ENCODE measurements at places on chromosomes 11 and 22.

- H3K4me1 ChIP-seq, result no peaks in the 10 kb centered on the region
- no peak overlapping the region for H3K27ac ChIP-seq
- no peaks in the 10 kb centered on the region for H3K27me3 ChIP-seq
- DNase-seq, result no peak
- H3K36me3 ChIP-seq, result no peaks in the 10 kb centered on the region
Measured at GRCh38 chr11:27315836-27316235, 47.2 kb downstream of the CCDC34 start.

DNA sequence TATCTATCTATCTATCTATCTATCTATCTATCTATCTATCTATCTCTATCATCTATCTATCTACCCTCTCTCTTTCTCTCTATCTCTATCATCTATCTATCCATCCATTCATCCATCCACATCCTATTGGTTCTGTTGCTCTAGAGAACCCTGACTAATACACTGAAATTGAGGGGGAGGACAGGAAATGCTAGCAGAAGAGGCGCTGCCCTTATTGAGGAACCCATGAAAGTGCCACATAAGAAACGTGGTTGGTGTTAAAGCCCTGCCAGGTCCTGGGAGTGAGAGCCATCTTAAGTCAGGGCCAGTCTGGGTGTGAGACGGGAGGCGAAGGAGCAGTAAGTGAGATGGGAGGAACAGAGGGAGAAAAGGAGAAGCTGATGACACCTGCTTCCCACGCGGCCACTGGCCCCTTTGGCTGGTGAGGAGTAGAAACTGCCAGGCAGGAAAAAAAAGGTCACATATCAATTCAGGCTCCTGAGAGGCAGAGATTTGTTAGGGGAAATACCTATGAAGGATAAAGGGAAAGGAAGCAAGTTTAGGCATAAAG lies 87.9 kb upstream of the PLET1 start:
- no peak for DNase-seq
- H3K36me3 ChIP-seq, result no peaks in the 10 kb centered on the region
- no peak overlapping the region for H3K27ac ChIP-seq

DNA sequence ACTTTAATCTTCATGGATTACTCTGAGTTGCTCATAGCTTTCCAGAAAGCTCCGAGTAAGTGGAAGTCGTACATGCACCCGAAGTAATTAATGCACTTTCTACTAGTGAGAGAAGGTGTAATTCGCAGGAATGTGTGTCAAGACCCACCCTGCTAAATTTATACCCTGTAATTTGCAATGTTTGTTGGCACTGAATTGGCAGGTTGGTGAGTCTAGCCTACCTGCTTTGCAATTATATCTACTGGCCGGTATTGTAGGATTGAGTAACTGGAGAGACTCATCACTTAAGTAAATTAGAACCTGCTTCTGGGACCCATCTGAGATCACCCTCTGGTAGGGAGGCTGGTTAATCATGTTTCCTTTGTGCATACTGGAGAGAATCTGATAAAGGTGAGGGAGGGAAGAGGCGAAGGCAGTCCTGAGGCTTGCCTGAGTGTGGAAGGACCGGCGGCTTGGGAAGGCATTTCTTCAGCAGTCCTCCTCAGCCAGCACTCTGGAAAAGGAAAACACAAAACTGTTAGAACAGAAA lies 63.3 kb downstream of the LDLRAD3 start:
- H3K27ac ChIP-seq, result no peak overlapping the region
- no peak for DNase-seq
- H3K27me3 ChIP-seq, result no peaks in the 10 kb centered on the region
- no peaks in the 10 kb centered on the region for H3K36me3 ChIP-seq
- H3K4me3 ChIP-seq, result no peak overlapping the region

GRCh38 chr11:80593648-80594374 lies 1153.0 kb upstream of the TENM4 start:
- peaks cover 19% of the 10 kb centered on the region for H3K4me1 ChIP-seq
- H3K27ac ChIP-seq, result peak overlapping the region; percentile 27
- no peak for DNase-seq
- no peak overlapping the region for H3K4me3 ChIP-seq
- no peaks in the 10 kb centered on the region for H3K36me3 ChIP-seq

DNA sequence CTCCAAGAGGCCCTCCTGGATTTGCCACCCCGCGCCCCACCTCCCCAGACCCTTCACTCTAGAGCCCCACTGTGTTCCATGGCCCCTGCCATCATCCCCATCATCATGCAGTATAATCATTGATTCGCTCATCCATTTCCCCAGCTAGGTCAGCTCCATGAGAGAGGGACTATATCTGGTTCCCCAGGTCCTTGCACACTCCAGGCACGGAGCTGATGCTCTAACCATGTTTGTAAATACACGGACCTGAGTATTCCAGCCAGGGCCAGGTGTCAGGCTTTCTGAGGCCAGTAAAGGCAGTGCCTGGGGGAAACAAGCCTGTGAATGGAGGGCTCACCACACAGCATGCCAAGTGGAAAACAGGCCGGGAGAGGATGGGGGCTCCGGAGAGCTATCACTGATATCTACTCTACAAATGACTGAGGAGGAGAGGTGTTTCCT lies 27.1 kb upstream of the OAF start:
- no peaks in the 10 kb centered on the region for H3K27me3 ChIP-seq
- no peaks in the 10 kb centered on the region for H3K36me3 ChIP-seq
- peaks cover 89% of the 10 kb centered on the region for H3K4me1 ChIP-seq
- H3K4me3 ChIP-seq, result no peak overlapping the region
- peak overlapping the region; percentile 71 for H3K27ac ChIP-seq

DNA sequence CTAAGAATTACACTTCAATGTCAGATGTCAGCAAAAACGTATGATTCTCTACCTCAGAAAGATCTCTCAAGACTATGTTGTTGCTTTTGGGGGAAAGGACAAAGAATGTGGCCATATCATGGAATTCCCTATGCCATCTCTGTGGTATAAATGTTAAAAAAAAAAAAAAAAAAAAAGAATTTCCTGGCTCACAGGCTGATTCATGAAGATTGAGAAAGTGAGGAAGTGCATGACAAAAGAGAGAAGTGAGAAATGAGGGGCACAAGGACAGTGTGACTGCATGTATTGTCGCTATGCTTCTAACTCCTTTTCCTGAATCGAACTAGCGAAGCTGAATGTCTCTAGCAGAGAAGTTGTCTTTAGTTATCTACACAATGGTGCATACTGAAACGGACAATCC lies 80.6 kb upstream of the CARD18 start:
- no peaks in the 10 kb centered on the region for H3K27me3 ChIP-seq
- no peaks in the 10 kb centered on the region for H3K4me1 ChIP-seq
- DNase-seq, result no peak

GRCh38 chr22:19574247-19574646 lies 50.0 kb upstream of the CLDN5 start:
- H3K4me1 ChIP-seq, result peaks cover 22% of the 10 kb centered on the region
- H3K27ac ChIP-seq, result no peak overlapping the region
- H3K27me3 ChIP-seq, result no peaks in the 10 kb centered on the region
- DNase-seq, result no peak
- H3K4me3 ChIP-seq, result no peak overlapping the region
- no peaks in the 10 kb centered on the region for H3K36me3 ChIP-seq

DNA sequence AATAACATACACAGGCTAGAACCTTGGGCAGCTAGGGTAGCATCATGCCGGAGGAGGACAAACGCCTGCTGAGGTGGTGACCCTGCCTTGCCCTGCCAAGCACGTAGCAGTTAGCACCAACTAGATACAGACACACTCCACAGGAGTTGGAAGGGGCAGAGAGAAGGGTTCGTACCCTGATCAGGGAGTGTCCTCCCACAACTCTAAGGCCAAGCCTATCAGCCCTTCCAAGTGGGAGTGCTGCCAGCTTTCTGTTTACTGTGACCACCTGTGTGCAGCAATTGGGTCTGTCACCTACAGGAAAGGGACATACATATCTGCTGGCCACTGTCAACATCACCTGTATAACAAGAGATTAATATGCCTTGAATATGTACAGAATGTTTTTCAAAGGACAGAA lies 1.9 kb upstream of the THAP7 start:
- H3K4me1 ChIP-seq, result peaks cover 18% of the 10 kb centered on the region
- H3K27ac ChIP-seq, result no peak overlapping the region
- no peak for DNase-seq
- H3K4me3 ChIP-seq, result no peak overlapping the region

GRCh38 chr11:70660889-70661197 lies 262.5 kb downstream of the CTTN start:
- H3K4me1 ChIP-seq, result no peaks in the 10 kb centered on the region
- no peaks in the 10 kb centered on the region for H3K36me3 ChIP-seq
- H3K4me3 ChIP-seq, result no peak overlapping the region

DNA sequence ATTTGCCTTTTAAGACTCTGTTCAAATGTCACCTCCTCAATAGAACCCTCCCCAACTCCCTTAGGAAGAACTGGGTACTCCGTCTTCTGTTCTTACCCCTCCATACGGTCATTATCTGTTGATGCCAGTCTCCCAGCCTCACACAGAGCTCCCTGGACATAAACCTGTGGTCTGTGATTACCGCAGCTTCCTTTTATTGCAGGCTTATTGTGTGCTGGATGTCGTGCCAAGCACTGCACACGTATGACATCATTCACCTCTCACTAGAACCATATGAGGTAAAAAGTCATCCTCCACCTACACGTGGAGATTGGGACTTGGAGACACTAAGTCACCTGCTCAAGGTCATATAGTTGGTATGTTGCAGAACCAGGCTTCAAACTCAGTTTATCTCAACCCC lies 15.3 kb downstream of the PTPN5 start:
- H3K27me3 ChIP-seq, result no peaks in the 10 kb centered on the region
- H3K27ac ChIP-seq, result no peak overlapping the region
- DNase-seq, result no peak
- H3K4me1 ChIP-seq, result no peaks in the 10 kb centered on the region
- H3K4me3 ChIP-seq, result no peak overlapping the region

- no peaks in the 10 kb centered on the region for H3K27me3 ChIP-seq
- no peaks in the 10 kb centered on the region for H3K36me3 ChIP-seq
- no peaks in the 10 kb centered on the region for H3K4me1 ChIP-seq
- no peak overlapping the region for H3K4me3 ChIP-seq
Measured at GRCh38 chr11:7154881-7155361, 66.1 kb downstream of the RBMXL2 start.

DNA sequence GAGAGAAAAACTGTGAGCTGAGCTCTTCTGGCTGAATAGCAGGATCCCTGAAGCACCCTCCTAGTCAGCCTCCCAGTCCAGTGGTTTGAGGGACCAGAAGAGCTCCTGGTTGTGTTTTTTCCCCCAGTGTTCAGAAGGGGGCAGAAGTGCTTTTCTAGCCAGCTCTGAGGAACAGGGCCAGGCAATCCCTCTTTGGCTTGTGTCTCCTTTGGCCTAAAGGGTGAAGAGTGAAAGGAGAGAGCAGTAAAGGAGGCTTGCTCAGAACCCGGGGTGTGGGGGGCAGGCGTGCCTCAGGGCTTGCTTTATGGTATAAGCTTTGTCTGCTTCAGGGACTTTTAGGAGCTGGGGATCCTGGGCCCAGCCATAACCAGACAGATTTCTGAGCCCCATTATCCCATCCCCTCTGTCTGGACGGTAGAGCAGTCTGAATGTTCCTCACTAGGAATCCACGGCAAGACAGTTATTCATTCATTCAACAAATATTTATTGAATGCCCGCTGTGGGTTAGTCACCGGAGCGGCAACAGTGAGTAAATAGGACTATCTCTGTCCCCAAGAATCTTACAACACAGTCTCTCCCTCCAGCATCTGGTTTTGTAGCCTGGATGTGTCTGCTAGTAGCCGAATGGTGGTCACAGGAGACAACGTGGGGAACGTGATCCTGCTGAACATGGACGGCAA lies 14.5 kb downstream of the ACP2 start:
- H3K4me3 ChIP-seq, result peak overlapping the region; percentile 13
- H3K4me1 ChIP-seq, result no peaks in the 10 kb centered on the region
- no peaks in the 10 kb centered on the region for H3K27me3 ChIP-seq
- no peak overlapping the region for H3K27ac ChIP-seq
- H3K36me3 ChIP-seq, result peaks cover 93% of the 10 kb centered on the region

DNA sequence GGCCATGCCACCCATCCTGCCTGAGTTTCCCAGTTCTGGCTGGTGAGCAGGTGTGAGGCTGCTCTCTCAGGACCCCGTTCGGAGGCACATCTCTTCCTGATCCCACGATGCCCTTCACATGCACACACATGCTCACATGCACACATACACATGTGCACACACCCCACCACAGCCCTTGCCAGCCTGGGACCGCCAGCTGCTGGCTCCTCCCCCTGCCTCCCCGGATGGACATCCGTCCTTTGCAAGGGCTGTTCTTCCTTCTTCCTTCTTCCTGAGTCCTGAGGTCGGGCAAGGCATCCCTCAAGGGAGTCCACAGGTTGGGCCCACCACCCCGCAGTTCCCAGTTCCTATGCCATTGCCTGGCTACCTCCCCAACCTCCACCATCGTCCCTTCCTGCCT lies 10.5 kb upstream of the CDKN1C start:
- H3K27ac ChIP-seq, result no peak overlapping the region
- H3K36me3 ChIP-seq, result no peaks in the 10 kb centered on the region
- H3K27me3 ChIP-seq, result no peaks in the 10 kb centered on the region
- peaks cover 39% of the 10 kb centered on the region for H3K4me1 ChIP-seq

- no peak overlapping the region for H3K4me3 ChIP-seq
- H3K27ac ChIP-seq, result no peak overlapping the region
- H3K4me1 ChIP-seq, result no peaks in the 10 kb centered on the region
Measured at GRCh38 chr11:99068832-99069231, 48.1 kb downstream of the CNTN5 start.

- no peak overlapping the region for H3K27ac ChIP-seq
- no peak overlapping the region for H3K4me3 ChIP-seq
- no peaks in the 10 kb centered on the region for H3K36me3 ChIP-seq
- no peaks in the 10 kb centered on the region for H3K4me1 ChIP-seq
Measured at GRCh38 chr22:27588268-27588667, 213.3 kb downstream of the MN1 start.

DNA sequence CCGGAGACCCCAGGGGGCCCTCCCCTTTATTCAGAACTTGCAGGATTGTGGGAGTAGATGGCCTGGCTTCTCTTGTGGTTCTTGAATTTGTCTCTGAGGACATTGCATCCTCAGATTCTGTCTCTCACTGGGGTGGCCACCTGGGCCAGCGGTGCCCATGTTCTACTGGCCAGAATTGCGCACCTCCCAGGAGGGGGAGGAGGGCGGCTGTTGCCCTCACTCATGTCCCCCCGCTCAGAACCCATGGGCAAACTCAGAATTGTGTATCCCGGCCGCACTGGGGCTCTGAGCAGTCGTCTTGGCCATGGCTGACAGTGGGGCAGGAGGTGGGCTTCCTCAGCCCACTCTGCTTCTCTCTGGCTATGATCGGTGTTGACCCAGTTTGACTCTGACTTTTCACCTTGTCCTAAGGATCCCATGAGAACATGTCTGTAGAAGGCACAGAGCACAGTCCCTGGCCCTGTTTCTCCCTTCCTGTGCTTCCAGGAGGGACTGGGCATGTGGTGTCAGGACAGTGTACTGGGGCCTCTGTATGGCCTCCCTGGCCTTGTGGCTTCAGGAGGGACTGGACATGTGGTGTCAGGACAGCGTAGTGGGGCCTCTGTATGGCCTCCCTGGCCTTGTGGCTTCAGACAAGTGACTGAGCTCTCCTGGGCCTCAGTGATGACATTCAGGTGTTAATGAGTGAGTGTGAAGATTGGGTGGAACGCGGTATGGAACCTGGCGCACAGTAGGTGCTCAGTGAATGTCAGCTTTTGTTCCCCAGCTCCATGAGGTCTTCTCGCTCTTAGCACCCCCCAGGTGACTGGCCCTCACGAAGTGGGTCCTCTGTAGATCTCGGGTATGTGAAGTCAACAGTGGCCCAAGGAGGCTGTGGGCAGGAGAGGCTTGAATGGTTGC lies 99.3 kb downstream of the TBC1D22A start:
- no peak for DNase-seq
- no peaks in the 10 kb centered on the region for H3K36me3 ChIP-seq
- H3K27ac ChIP-seq, result no peak overlapping the region
- no peaks in the 10 kb centered on the region for H3K4me1 ChIP-seq
- H3K4me3 ChIP-seq, result no peak overlapping the region

Data from esophagus squamous epithelium (tissue), 5 donors.